ENCODE measurements at places on chromosomes 2 and 18. TPM values are rescaled to one million over a fixed set of nuclear protein-coding genes. Genes with fewer than 3 reads are reported as not detected.

The TMEM163 gene
- 0.44 TPM for total RNA-seq

The IL1R1 gene
- total RNA-seq: 8.9 TPM

The ARID5A gene
- 14.7 TPM for total RNA-seq

The AFF3 gene
- 0.49 TPM for total RNA-seq

The DTNA gene
- 3.4 TPM for total RNA-seq

The RBMS1 gene
- 53.6 TPM for total RNA-seq

The RAX gene
- total RNA-seq: not detected

The NGEF gene
- 0.53 TPM for total RNA-seq
